ENCODE measurements at places on chromosomes 6 and 20.

DNA sequence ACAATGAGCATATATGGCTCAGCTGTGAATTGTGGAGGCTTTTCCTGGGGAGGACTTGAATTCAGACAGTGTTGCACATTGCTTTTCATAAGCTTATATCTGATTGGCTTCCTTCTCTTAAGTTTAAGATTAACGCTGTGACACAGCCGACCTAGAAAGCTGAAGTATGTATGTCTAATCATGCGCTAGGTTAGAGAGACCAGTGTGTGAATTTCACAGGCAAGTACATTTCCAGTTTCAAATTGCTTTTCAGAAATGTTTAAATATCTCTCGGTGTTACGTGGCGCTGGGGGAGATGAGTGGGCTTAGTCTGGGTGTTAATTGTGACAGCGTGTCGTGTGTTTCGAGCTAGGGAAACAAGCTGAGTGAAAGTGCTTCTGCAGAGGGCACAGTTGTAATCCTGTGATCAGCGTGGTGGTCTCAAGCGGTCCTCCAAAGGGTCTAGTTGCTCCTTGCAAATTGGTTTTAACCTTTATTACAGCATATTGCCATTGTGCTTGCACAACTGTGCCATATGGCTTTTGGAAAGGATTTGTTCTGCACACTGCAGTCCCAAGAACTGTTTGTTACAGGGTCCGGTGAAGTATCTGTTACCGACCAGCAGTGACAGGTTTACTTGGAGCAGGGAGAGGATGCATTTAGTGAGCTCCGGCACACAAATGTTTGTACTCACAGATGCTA is 166.6 kb downstream of the SASH1 start:
- peak; percentile 65 for DNase-seq

GRCh38 chr6:162497389-162497788 is 230.2 kb downstream of the PRKN start:
- DNase-seq = no peak

GRCh38 chr20:60131375-60131774 is 173.2 kb downstream of the CDH26 start:
- DNase-seq = no peak

DNA sequence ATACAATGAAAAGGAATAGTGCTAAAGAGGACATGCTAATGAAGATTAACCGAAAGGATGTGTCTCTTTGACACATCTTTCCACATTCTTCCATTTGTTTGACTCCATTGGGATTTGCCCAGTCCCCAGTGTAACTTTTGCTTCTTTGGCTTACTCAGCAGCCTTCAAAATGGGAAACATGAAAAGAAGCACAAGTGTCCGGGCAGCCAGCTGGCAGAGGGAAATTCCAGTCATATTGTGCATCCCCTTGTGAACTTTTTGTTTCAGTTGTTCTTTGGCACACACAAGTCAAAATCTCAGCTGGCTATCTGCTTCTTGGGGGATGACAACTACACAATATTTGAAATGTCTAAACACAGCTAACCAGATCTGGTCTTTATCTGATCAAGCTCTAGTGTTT is 157.4 kb downstream of the OGFRL1 start:
- no peak for DNase-seq

DNA sequence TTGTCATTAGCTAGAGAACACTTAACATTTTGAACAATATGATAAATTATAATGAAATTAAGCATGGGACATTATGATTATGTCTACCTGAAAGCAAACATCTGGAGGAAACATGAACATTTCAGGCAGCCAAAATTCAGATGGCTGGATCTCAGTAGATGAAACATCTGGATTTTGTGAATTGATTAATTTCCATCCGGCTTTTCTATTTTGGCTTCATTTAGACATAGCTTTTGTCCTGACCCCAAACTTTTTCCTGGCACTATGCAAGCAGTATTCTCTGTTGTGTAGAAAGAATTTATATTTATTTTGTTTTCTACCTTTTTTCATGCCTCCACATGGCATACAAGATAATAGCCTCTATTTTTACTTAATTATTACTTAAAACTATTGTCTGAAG is 186.3 kb downstream of the OGFRL1 start:
- no peak for DNase-seq

DNA sequence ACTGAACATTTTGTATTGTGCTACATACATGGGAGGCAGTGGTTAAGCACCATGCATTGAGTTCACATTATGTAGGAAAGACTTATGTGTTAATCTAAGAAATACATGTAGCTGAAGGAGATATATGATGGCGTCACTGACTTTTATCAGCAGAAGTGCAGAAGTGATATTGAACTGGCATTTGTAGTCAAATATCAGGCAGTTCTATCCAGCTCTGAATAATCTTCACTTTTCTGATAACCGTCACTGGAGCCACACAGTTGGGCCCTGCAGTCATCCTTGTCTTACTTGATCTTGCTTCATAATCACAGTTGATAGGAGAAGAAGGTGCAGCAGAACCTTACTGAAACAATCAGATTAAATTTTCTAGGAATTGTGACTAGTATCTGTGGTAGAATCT is 26.4 kb downstream of the CRISP1 start:
- DNase-seq = no peak

DNA sequence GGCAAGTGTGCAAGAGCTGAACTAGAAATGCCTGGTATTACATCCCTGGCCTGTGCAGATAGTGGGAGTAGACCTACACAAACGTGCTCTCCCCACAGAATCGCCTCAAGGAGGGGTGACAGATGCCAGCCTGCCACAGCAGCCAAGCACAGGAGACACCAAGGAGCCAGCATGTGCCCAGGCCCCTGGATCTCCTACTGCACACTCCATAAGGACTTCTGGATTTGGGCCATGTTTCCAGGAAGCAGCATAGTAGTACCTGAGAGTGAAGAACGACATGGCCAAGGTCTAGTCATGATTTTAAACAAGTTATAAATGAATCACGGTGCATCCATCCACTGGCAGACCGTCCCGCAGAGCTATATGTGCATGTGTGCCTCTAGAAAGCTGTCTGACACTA is 232.2 kb downstream of the SYNDIG1 start:
- no peak for DNase-seq

DNA sequence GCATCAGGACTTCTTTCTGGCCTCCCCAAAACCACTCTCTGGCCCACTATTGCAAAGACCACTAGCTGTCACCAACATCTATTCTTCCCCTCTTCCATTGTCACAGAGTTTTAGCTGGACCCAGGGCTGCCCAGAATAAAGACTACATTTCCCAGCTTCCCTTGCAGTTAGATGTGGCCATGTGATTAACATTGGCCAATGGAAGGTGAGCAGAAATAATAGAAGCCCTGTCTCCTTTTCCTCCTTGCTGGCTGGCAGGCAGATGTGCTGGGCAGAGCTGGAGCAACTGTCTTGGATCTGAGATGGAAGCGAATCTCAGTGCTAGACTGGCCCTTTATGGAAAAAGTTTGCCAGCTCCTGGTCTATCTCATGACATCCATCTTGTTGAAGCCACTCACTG is 97.0 kb downstream of the KCNB1 start:
- DNase-seq = peak; percentile 34

DNA sequence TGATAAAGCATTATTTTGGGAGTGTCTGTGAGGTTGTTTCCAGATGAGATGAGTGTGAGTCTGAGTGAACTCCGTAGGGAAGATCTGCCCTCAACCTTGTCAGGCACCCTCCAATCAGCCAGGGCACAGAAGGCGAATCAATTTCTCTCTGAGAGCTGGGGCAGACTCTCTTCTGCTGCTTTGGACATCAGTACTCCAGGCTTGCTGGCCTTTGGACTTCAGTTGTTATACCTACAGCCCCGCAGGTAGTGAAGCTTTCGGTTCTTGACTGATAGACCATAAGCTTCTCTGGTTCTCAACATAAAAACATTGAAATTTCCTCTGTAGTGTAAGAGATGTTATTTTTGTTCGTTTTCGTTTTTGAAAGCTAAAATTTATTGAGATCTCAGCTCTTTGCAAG is 71.4 kb downstream of the MAFB start:
- DNase-seq = no peak

- DNase-seq = no peak
Observed at GRCh38 chr6:140779991-140780596, 1352.6 kb upstream of the GJE1 start.

DNA sequence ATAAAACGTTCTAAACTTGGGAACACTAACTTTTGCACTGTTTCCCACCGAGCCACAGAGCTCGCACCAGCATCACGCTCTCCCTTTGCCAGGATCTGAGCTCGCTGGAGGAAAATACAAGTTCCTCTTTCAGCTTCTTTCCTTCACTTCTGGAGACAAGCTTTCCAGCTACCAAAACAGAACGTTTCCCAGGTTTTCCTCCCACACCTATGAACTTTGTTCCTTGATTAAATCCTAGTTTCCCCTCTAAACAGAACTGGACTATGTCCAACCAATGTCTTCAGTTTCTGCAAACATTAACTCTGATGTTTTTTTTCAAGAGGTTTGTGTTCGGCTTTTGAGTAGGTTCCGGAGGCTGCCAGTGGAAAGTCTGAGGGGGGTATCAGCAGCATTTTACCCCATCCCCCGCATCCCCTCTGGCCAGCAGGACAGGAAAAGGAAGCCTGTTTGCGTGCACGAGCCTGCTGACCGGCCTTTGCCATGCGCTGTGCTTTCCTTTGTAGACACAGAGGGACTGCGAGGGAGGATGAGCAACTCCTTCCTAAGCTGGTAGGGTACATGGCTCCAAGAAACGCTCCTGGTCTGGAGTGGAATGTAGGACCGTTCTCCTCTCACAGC is 135.5 kb downstream of the LY86 start:
- DNase-seq = peak; percentile 80

DNA sequence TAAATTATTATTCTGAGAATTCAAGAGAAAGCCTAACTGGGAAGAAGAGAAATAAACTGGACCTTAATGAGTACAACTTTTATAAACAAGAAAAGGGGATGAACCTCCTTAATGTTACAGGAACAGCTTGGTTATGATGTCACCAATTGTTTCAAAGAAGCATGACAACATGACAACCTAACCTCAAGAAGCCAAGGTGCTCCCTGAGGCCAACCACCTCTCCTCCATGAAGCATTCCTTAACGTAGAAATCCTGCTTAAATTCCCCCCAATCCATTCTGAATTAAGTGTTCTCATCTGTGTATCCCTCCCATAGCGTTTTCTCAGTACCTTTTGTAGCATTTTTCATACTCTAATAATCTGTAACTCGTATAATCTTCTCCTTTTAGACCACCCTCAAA is 1.7 kb downstream of the HBS1L start:
- DNase-seq = no peak

GRCh38 chr6:169830876-169831275 is 79.5 kb downstream of the ERMARD start:
- DNase-seq = no peak

- DNase-seq = no peak
Observed at GRCh38 chr20:2421247-2421646, 40.5 kb downstream of the TGM6 start.

DNA sequence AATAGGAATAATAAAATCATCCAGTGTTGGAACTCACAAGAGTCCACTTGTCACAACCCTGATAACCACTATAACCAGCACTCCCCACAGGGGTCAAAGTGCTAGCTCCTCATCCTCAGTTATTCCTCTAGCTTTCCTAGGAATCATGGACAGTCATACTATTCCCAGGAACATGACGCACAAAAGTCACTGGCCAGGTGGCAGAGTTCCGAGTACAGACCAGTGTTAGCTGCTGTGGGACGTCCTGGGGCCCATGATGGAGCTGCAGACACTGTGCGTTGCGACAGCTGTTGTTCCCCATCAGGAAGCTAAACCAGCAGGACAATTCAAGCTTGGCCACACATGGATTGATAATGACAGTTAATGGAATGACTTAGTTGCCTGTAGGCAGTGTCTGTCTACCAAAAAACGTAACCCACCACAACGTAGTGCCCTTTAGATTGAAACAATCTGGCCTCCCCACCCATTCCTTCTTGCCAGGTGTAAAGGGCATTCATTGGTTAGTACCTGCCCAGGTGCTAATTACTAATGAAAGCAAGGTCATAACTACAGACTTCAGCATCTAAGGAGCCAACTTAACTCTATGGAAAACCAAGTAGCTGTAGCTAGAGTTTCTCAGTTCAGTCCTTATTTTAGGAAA is 17.4 kb downstream of the EZR start:
- DNase-seq = no peak

DNA sequence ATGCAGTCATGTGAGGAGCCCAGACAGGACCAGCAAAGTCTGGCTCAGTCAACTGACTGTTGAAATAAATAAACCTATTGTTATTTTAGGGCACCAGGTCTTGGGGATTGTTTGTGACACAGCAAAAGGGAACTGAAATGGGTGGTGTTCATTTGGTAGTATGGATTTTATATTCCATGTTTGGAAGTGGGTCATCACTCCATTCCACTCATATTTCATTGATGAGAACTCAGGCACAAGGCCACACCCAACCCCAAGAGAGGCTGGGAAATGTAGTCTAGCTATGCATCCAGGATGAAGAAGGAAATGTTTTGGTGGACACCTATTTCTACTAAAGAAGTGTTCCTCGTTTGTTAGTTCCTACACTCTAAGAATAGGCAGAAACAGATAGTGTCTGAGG is 64.9 kb upstream of the BTBD3 start:
- peak; percentile 5 for DNase-seq

GRCh38 chr20:58011106-58011946 is 217.1 kb downstream of the ANKRD60 start:
- no peak for DNase-seq

GRCh38 chr6:117545161-117545595 is 57.1 kb downstream of the GOPC start:
- no peak for DNase-seq

DNA sequence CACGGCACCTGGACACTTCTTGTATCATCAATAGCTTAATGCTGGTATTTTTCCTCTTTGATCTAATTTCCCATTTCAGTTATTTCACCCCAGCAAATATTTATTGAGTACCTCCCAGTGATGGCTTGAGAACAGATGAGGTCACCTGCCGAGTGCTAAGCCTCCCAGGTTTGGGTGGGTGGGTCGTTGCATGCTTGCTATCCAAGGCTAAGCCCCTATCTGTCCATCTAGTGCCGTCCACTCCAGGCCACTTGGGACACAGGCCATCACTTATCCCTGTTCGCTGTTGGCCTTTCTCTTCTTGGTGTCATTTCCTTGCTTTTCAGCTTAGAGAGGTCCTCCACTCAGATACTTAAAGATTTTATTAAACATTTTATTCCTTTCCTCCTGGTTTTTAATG is 10.8 kb upstream of the NNAT start:
- DNase-seq = no peak

- DNase-seq = no peak
Observed at GRCh38 chr6:50961611-50962010, 142.9 kb downstream of the TFAP2B start.
